ENCODE measurements at places on chromosomes 4 and X.

DNA sequence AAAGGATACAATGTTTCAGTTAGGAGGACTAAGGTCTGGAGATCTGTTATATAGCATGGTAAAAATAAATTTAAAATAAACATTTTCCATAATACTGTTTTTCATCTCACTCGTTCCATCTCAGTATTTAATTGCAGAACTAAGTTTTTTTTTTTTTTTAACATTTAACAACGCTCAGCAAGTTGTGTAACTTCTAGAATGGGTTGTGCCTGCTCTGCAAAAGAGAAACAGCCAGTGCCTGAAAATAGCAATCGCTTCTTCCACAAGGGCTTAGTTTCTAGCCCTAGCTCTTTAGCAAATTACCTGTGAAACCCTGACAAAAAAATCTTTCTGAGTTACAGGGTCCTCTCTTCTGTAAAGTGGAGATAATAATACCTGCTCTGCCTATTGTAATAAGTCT lies 41.9 kb downstream of the CNGA1 start:
- DNase-seq, result no peak

DNA sequence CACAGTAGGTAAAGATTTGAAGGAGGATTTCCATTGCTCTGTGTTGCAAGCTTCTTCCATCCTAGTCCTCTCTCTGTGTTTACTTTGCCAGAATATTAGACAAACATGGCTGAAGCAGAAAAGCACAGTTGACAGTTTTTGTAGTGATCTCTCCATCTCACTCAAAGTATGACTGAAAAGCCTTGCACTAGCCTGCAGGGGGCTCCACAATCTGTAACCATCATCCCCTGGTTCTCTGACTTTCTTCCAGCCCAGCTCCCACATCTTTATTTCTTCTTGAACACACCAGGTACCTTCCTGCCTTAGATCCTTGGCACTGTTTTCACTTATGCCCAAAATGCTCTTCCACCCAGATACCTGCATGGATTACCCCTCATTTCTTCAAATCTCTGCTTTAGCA lies 34.1 kb upstream of the HHIP start:
- no peak for DNase-seq

DNA sequence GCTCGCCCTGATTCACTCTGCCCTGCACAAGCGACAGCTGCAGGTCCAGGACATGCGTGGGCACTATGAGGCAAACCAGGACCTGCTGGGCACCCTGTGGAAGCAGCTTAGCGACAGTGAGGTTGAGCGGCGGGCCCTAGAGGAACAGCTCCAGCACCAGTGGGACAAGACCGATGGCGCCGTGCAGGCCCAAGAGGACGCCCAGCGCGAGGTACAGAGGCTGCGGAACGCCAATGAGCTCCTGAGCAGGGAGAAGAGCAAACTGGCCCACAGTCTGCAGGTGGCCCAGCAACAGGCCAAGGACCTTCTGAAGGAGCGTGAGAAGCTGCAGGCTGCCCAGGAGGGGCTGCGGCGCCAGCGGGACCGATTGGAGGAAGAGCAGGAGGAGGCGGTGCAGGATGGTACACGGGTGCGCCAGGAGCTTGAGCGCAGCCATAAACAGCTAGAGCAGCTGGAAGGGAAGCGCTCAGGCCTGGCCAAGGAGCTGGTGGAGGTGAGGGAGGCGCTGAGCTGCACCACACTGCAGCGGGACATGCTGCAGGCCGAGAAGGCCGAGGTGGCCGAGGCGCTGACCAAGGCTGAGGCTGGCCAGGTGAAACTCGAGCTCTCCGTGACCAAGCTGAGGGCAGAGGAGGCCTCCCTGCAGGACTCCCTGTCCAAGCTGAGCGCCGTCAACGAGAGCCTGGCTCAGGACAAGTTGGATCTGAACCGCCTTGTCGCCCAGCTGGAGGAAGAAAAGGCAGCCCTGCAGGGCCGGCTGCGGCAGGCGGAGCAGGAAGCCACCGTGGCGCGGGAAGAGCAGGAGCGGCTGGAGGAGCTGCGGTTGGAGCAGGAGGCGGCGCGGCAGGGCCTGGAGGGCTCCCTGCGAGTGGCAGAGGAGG lies 12.8 kb downstream of the SMIM10L2A start:
- no peak for DNase-seq

DNA sequence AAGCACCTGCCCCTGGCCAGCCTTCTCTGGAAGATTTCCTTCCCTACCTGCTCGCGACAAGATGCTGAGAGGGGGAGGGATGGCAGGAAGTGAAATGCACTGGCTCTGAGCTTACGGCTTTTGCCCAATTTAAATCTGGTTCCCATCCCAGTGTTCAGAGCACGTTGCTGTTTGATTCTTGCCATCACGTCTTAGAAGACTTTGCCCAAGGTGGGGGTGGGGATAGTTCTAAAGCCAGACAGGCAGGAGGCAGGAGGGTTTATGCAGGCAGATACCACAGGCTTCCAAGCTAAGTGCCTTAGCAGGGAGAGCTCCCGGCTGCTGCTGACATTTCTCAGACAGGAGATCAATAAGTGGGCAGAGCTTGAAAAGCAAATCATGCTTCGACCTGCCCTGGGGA lies 393.9 kb downstream of the MID1IP1 start:
- no peak for DNase-seq

DNA sequence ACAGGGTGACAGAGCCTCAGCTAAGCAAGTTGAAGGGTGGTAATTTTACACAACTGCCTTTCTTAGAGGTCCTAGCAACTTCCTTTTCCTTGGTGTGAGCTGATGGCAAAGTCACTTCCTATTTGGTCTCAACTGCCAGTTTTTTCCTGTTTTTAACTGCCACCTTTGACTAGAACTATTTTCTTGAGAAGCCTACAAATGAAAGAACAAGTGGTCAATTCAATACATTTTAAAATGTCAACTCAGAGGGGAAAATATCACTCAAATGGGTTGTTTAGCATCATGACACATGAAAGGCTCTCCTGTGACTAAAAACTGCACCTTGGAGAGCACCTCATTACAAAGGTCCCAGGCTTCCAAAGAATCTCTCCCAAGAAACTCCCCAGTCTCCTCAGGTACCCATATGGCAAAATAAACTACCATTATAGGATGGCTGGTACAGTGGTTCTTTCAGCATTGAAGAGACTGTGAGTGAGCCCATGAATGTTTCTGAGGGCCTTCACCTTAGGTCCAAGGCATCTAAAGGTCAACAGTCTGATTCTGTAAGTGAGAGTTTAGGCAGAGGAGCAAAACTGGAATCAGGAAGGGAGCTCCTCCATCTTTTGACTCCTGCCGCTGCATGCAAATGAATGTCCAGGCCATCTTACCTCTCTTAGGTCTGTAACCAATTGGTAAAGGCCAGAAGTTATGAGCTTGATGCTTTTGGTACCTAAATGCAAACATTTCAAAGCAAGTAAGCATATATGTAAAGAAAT lies 5.5 kb upstream of the STK26 start:
- no peak for DNase-seq
